Activated CD8-positive, alpha-beta memory T cell treated with anti-CD3 and anti-CD28 coated beads for 4 hours (primary cell): ENCODE measurements at places on chromosomes 5 and 9.

- no peak for DNase-seq
Observed at GRCh38 chr5:37495668-37496347, 116.7 kb downstream of the WDR70 start.

DNA sequence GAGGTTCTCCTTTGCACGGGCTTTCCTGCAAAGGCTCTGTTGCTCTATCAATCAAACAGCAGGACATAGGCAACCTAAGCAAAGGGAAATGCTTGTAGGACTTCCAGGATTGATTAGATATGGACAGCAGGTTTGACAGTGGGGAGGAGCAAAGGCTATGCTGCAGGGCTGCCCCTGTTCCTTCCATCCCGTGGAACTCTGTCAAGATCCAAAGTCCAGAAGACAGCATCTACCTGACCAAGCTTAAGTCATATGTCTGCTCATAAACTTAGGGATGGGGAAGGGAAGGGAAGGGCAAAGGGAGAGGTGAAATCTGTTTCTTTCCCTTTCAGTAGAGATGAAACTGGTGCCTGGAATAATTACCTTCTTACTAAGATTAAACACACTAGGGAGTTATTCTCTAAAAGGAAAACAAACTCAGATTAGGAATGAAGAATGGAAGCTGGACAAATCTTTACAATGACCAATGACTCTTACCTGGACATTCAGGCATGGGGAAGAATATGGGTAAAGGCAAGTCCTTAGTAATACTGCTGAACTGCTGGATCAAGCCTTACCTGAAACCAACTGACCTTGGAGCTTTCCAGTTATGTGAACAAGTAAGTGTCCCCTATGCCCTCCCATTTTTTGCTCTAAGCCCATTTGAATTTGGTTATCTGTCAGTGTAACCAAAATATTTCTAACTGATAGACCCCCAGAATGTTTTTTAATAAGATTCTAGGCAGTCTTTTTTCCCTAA is 8.4 kb upstream of the ACOT12 start:
- no peak for DNase-seq

GRCh38 chr5:137441476-137441875 is 57.6 kb downstream of the SPOCK1 start:
- DNase-seq, result no peak

- DNase-seq, result no peak
Observed at GRCh38 chr9:88537761-88538091, 2.7 kb downstream of the NXNL2 start.

DNA sequence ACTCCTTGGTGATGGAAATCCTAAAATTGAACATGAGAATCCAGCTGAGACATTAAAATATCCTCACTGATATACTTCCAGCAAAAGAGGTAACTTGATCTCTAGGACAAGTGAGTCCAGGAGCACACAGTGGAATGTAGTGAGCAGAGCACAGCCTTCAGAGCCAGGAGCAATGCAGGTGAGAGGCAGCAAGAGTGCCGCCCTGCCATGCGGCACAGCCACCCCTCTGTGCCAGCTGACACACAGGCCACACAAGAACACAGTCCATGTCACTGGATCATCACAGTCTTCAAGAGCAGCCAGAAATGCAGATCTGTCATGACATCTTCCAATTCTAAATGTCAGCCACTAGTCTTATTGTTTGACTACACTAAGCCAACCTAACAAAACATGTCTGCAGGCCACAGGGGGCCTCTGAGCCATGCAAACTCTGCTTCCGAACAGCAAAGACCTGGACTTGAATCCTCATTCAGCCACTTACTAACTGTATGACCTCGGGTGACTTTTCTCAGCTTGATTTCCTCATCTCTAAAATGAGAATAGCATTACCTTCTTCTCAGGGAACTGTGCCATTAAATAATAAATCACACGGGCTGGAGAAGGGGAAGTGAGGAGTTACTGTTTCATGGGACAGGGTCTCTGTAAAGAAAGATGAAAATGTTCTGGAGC is 47.0 kb downstream of the CCDC125 start:
- DNase-seq, result no peak

GRCh38 chr9:25700430-25700829 is 22.2 kb upstream of the TUSC1 start:
- no peak for DNase-seq

DNA sequence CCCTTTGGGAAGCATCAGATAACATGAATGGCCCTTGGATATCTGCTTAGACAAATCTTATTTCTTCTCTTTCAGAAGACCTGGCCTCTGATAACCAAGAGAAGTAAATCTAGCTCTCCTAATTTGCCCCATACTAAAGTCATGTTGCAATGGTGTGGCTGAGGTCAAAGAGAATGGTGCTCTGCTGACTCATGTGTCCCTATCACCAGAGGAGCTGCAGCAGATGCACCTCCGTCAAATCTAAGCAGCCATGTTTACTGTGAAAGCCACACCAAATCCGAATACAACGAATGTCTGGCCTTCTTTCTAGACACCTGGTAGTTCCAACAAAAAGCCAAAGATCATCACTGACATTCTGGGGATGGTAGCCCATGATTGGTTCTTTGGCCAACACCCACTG is 23.2 kb downstream of the RETREG1 start:
- no peak for DNase-seq

- no peak for DNase-seq
Observed at GRCh38 chr9:133396952-133397351, 20.8 kb downstream of the STKLD1 start.

- no peak for DNase-seq
Observed at GRCh38 chr5:88405783-88406182, 137.1 kb upstream of the TMEM161B start.

DNA sequence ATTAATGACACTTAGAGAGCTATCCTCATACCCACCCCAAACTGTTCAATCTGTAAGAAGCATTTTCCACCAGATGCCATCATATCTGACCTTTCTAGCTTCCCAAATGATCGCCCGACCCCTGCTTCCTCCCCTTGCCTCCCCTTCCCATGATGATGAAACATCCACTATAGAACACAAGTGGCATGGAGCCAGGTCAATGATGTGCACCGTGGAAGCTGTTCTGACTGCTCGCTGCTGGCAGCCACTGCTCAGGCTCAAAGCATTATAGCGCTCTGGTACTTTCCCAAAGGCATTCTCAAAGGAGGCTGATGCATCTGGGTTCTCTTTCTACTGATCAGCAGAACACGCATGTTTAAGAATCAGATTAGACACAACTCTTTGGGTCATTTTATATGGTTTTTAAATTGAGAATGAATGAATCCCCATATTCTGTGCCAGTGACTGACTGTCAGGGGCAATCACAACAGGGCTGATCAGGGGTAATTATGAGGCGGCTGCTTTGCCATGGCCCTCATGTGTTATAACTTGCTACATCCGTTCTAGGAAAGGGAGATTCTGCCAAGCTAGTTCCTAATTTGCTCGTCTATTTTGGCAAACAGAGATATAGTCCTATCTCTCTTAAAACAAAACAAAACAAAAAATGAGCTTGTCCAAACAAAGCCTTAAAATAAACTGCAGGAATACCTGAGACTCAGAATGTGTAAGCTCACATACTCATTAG is 343.7 kb downstream of the ENC1 start:
- DNase-seq, result no peak

- DNase-seq, result no peak
Observed at GRCh38 chr5:167244583-167244982, 1046.9 kb upstream of the WWC1 start.

DNA sequence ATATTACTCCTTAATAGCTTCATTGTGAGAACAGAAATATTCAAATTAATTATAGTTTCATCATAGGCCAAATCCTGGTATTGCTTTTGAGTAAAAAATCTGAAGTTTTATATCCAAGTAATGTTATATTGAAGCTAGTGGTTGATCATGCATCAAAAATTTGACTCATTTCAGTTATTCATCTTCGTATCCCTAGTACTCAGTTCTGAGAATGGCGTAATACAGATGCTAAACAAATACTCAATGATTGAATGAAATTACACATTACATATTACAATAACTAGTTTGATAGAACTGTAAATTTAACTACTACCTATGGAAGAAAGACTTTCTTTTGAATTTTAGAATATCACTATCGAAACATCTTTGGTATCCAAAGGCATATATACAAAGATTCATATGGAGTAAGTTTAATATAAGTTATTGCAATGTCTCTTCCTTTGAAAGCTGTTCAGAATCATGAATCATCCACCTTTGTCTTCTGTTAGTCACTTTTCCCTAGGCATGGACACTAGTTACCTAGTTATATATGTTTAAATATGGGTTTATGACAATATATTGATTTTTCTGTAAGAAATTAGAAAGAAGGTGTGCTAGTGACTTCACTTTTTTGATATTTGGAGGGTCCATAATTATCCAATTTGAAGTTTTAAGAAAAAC is 5.0 kb upstream of the ZNF462 start:
- no peak for DNase-seq

GRCh38 chr9:27945386-27945785 is 372.1 kb upstream of the C9orf72 start:
- no peak for DNase-seq

GRCh38 chr9:27398982-27399653 is 102.2 kb upstream of the EQTN start:
- DNase-seq, result no peak

DNA sequence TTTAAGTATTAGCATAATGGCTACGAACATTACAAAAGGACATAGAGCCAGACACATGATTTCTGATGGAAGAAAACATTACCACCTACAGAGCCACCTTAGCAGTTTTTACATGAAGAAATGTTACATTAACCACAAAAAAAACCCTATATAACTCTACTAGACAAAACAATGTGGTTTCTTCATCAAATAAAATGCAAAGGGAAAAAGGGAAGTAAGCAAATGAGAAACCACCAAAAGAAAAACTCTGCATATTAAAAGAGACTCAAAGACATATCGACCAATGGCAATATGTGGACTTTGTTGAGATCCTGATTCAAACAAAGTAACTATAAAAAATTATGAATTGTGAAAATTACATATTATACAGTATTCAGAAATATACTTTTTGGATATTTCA is 132.7 kb downstream of the TSSK1B start:
- no peak for DNase-seq

- no peak for DNase-seq
Observed at GRCh38 chr5:128537221-128537999, 635 bp downstream of the FBN2 start.

GRCh38 chr9:115132648-115133047 is 14.7 kb upstream of the TNC start:
- DNase-seq, result no peak

DNA sequence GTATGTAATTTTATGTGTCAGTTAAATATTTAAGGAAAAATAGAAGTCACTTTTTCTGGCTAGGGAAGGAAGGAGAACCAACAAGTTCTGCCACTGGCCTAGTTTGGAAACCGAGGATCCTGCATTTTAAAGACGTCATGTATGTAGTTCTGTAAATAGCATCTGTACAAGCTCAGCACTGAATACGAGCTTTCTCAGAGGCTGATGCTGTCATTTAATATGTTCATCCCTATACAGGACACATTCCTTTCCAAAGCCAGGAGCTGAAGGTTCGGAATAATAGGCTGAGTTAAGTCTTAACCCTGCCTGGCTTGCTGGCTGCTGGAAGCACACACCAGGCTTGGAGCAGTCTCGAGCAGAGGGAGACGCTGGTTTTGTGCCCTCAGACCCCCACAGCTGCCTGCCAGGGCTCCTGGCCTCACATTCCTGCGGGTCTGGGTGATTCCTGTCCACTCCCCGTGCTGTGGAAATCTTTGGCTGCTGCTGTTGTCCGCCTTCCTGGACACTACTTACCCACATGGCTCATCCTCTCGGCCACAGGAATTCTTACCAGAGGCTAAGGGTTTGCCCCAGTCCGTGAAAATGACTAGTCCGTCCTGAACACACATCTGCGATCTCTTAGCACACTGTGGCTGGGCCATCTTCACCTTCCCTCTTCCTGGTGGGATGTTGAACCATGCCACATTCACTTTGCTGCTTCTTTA is 36.6 kb downstream of the SLC46A2 start:
- no peak for DNase-seq

- no peak for DNase-seq
Observed at GRCh38 chr5:18967637-18968036, 1020.4 kb downstream of the CDH18 start.

DNA sequence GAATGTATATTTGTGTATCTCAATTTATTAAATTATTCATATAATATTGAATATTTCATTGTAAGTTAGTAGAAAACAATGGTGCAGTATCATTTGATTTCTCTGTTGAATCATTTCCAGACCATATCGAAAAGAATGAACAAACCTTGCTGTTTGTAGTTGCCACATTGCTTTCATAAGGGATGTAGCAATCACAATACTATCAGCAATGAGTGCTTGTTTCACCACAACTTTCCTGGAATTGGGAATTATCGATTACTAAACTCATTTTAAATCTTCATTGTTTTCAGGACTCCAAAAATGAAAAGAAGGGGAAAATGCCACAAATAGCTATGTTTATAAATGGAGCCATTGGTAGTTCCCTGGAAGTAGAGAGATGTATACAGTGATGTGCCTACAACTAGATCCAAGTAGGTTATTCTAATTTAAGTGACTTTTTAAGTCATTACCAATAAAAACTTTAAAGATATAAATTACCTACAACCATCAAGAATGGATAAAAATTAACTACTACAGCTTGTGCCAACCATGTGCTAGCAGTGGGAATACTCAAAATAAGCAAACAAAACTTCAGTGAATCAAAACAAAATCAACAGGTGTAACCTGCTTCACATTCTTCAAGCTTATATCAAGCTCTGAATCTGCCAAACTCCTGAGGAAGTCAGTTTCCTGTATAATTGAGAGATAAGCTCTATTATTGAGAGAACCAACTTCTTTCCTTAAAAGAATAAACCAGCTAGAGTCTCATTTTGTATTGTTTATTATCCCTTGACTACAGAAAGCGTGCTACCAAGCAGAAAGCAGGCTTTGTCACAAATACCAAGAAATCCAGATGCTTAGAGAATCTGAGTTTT is 358.6 kb downstream of the ADGRV1 start:
- no peak for DNase-seq

GRCh38 chr5:61115968-61116367 is 46.3 kb downstream of the SMIM15 start:
- no peak for DNase-seq

DNA sequence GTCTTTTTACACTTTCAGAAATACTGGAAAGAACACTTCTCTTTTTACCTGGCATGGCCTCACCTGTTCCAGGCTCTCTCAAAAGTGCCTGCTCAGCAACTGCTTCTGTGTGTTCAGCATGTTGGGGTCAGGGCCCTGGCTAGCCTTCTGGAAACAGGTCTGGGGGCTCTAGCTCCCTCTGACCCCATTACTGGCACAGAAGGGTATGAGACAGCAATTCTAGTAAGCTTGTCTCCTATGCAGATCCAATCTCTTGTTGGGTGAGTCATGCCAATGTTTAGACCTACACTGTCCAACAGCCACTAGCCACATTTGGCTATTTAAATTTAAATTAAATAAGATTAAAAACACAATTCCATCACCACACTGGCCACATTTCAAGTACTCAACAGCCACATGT is 80.8 kb downstream of the MAPKAP1 start:
- no peak for DNase-seq

DNA sequence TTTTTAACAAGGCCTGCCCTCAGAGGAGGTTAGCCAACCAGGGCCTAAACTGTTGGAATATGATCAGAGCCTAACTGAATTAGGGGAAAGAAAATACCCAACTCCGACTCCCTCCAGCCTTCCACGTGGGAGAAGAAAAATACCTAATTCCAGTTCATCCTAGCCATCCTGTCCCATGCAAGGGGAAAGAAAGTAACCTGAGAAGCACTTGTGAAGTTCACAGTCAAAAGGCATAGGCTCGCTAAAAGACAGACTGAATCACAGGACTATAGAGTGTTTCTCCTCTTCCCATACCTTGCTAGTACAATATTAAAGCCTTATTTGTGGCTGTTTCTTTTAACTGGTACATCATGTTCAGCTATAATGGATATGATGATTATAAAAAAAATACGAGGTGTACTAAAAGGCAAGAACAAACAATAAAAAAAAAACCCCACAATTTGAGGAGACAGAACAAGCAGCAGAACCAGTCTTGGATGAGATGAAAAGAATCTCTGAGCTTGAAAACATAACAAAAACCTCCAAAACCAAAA is 18.0 kb upstream of the ATP10B start:
- no peak for DNase-seq
